ENCODE measurements at places on chromosomes 11 and 22. TPM values are rescaled to one million over a fixed set of nuclear protein-coding genes. Genes with fewer than 3 reads are reported as not detected.

DNA sequence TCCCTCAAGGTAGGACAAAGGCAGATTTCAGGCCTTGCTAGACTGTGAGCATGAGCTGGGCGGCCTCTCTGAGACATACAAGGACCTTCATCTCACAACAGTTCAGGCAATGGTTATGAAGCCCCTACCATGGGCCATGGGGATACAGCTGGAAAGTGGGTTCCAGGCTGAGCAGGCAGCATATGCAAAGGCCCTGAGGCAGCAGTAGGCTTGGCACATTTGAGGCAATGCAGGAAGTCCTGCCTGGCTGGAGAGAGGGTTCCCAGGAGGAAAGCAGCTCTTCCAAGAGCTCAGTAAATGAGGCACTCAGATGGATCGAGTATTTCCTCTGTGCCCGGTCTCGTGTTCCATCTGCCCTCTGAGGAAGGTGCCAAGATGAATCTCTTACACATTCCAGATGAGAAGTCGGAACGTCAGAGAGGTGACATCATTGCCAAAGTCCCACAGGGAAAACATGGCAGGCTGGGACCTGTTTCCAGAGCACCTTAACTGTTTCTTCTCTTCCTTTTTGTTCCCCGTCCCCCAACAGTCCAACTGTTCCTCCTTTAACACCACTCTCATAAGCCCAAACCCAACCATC lies 388.6 kb downstream of the MN1 start:
- no peak for DNase-seq

GRCh38 chr22:49564054-49564453 lies 263.6 kb downstream of the BRD1 start:
- no peak for DNase-seq

DNA sequence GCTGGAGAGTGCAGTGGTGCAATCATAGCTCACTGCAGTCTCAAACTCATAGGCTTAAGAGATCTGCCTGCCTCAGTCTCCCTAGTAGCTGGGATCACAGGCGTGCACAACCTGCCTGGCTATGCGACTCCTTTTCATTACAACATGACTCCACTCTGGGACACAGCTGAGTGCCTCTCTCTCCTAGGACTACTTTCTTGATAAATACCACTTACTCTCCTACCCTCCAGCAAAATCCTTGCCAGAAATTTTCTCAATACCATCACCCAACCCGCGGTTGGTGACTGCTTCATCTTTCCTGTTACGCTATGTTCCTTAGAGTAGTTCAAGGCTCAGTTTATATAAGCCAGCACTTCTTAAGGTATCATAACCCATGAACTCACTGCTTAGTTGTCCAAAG lies 26.9 kb downstream of the ARFGAP3 start:
- no peak for DNase-seq

DNA sequence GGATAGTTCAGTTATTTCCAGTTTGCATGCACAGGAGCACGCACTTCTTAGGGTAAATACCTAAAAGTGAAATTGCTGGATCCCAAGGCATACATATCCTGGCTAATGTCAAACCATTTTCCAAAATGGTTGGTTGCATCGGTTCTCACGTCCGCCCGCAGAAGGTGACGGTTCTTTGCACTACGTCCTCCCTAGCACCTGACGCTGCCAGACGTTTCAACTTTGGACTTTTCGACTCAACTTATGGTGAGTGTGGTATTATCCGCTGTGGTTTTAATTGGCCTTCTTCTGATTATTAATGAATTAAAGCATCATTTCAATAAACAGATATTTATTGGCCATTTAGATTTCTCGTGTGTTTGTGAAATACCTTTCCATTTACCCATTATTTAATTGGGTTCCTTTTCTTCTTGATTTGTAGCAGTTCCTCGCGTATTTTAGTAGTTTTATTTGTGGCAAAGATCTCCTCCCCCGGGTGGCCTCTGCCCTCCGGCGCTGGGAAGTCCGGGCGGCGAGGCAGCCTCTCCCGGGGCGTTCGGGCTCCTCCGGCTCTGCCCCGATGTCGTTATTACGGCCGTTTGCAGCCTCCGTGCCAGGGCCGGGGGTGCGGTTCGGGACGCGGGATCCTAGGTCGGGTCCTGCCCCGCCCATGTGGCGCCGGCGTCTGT lies at the start of gene JHY:
Gene JHY, plus strand, starts transcription at position 571 of the 668 bp plus-strand sequence. CDS start 3,091 bp downstream, outside the sequence.
- DNase-seq: peak; percentile 50

DNA sequence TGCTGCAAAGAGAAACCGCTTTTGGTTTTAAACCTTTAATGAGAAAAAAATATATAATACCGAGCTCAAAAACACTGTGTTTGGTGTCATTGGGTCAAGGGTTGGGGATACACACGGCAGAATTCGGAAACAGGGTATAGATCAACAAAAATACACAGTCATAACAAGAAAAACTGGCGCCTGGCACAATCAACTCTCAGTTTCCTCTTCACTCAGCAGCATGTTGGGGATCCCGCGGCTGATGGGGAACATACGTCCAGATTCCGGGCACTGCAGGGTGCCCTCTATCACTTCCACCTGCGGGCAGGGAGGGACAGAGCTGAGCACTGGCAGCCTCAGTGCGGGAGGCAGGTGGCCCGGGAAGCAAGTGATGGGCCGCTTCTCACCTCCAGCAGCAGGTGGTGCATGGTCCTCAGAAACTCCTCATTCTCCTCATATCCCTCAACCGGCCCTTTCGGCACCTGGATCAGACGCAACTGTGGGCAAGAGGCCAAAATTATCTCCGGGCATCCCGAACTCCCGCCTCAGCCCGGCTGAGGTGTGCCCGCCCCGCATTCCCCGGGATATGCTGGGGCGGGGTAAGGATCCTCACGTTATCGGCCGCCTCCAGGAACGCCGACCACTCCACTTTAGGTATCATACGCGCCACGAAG lies 561 bp downstream of the TRMT112 start:
- peak; percentile 50 for DNase-seq

- DNase-seq: no peak
Observed at GRCh38 chr22:49289822-49290679, 537.6 kb downstream of the BRD1 start.

DNA sequence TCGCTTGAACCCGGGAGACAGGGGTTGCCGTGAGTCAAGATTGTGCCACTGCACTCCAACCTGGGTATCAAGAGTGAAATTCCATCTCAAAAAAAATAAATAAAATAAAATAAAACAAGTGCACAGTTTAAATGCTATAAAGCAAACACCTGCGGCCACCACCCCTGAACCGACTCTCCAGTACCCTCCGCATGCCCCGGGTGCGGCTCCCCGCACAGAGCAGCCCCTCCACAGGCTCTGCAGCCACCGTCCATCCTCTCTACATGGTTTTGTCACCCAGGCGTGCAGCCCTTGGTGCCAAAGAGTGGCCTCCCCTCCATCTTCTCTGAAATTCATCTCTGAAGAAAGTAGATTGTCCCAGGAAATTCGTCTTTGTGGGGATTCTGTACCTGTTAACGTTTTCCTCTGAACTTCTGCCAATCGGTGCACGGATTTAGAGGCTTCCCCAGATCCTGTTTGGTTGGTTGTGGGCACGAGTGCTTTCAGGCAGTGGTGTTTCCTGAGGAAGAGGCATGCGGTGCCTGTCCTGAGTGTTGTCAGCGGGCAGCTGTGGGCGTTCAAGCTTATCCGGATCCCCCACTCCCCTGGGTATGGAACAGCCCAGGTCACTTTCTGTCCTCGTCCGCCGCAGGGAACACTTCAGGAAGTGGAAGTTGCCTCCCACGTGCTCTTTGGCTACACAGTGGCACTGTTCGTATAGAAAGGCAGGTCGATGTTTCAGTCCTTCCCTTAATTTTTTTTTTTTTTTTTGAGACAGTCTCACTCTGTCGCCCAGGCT lies 4.1 kb downstream of the MIOX start:
- peak; percentile 23 for DNase-seq

Gene WNT11
- total RNA-seq: not detected

Gene CCDC86
- total RNA-seq: 31.2 TPM

All from dermis blood vessel endothelial cell (primary cell).